ENCODE measurements at places on chromosomes 6 and 20.
A peak's percentile ranks its signal among the peaks of the same experiment; 100 is the strongest.

DNA sequence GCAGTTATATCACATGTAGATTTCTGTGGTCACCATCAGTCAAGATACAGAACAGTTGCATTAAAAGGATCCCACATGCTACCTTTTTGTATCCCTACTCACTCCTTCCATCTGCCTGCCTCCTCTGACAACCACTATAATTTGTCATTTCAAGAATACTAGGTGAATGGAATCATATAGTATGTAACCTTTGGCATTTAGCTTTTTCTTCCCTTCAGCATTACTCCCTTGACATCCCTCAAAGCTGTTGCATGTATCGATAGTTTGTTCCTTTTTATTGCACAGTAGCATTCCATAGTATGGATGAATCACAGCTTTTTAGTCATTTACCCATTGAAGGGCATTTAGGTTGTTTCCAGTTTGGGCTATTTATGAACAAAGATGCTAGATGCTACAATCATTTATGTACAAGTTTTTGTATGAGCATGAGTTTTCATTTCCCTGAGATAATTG, 26.1 kb downstream of the NCOA7 start:
- no peak for DNase-seq

- peak; percentile 86 for DNase-seq
These were observed 16.7 kb upstream of the PRDM1 start for GRCh38 chr6:106069478-106069877.

DNA sequence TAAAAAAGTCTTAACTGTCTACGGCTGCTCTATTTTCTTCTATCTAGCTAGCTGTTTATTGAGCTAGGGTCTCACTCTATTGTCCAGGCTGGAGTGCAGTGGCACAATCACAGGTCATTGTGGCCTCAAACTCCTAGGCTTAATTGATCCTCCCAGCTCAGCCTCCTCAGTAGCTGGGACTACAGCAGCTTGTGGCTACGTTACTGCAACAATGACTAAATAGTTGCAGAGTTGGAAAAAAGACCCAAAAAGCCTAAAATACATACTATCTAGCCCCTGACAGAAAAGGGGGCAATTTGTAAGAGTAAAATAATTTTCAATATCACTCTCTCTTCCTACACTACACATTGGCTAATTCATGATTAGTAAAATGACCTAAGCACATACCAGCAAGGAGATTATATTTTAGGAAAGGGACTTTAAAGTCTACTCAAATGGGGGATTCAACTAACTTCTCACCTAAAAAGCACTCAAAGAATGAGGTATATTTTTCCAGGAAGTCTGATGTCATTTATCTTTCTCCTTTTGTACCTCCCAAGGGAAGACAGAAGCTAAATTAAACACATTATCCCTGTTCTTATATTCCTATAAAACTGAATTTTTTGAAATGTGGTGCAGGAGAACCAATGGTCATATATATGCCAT, 82.8 kb downstream of the ZMYND8 start:
- DNase-seq = no peak

- no peak for DNase-seq
These were observed 25.1 kb upstream of the TAF8 start for GRCh38 chr6:42025066-42025844.

DNA sequence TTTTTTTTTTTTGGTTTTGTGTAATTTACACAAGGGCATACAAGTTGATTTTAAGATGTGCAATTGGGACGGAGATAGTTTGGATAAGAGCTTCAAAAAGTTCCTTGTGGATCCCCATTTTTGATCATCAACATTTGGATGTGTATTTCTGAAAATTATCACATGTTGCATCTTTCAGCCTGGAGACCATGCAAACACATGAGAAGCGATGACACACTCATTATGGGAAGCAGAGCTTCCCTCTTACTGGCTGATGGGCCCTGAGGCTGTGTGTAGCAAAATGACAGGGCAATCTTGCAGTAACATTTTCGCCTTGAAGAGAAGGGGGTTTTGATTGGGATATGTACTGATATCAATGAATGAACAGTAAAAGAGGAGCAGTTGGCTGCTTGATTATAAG, 22.0 kb upstream of the RIPK1 start:
- no peak for DNase-seq

DNA sequence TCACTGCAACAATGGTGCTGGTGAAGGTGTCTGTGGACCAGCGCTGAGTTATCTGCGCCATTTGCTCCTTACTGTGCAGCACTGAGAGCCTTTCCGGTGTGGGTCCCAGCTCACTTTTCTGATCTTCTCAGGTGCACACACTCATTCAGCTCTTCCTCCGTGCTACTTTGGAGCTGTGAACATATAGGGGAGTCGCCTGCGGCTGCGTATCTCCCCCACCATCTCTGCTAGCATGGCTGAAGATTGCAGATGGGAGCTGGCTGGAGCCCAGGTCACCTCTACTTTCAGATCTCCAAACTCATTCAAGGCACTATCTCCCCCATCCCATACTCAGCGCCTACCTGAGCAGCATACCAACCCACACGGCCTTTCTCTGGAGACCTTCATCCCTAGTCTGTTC, 96.9 kb downstream of the DHX35 start:
- DNase-seq = no peak

DNA sequence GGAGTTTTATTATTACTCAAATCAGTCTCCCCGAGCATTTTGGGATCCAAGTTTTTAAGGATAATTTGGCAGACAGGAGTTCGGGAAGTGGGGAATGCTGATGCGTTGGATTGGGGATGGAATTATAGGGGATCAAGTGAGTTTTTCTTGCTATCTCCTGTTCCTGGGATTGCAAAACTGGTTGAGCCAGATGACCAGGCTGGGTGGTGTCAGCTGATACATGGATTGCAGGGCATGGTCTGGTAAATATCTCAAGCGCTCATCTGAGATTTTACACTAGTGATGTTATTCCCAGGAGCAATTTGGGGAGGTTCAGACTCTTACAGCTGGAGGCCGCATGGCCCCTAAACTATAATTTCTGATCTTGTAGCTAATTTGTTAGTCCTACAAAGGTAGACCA, 54.7 kb downstream of the ENPP1 start:
- no peak for DNase-seq

- DNase-seq = no peak
These were observed 18.9 kb downstream of the NEDD9 start for GRCh38 chr6:11213422-11214021.

DNA sequence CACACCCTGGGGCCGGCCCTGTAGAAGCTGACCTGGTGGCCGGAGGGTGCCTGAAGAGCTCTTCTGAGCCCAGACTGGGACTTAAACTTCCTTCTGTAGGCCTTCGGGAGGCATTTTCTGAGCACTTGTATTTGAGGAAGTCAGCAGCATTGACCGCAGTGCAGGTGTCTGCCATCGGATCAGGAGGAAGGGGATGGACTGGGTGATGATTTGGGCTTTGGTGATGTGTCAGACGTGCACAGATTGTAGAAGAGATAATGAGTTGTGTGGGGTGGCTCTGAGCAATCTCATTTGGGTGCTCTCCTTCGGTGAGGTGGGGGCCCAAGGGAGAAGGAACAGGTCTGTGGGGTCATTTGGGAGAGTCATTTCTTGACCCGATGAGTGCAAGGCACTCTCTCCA, 150.9 kb downstream of the ARID1B start:
- no peak for DNase-seq

Measured in astrocyte of the cerebellum (primary cell).